ENCODE measurements at places on chromosomes 2 and 18. TPM values are rescaled to one million over a fixed set of nuclear protein-coding genes. Genes with fewer than 3 reads are reported as not detected.

The SRD5A2 gene
- total RNA-seq = 23.3 TPM

The COL3A1 gene
- total RNA-seq = 207 TPM

The UCN gene
- total RNA-seq = 0.25 TPM

DNA sequence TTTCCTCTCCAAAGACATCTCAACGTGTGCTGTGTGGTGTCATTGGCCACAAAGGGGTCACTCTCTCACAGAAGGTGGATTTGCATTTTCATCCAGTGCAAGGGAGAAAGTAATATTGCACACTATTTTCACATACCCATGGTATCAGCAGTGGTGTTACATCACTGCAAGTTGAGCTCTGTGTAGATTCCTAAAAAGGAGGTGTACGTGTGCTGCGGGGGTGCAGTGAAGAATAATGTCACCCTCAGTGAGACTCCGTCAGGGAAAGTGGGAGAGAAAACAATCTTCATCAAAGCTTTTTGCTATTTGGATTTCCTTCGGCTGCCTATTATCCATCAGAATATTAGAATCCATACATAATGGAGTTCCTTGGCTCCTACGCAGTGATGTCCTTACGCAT is 733.8 kb upstream of the FANCL start:
- H3K27ac ChIP-seq = no peak overlapping the region
- H3K4me1 ChIP-seq = no peaks in the 10 kb centered on the region
- no peaks in the 10 kb centered on the region for H3K27me3 ChIP-seq
- DNase-seq = no peak

DNA sequence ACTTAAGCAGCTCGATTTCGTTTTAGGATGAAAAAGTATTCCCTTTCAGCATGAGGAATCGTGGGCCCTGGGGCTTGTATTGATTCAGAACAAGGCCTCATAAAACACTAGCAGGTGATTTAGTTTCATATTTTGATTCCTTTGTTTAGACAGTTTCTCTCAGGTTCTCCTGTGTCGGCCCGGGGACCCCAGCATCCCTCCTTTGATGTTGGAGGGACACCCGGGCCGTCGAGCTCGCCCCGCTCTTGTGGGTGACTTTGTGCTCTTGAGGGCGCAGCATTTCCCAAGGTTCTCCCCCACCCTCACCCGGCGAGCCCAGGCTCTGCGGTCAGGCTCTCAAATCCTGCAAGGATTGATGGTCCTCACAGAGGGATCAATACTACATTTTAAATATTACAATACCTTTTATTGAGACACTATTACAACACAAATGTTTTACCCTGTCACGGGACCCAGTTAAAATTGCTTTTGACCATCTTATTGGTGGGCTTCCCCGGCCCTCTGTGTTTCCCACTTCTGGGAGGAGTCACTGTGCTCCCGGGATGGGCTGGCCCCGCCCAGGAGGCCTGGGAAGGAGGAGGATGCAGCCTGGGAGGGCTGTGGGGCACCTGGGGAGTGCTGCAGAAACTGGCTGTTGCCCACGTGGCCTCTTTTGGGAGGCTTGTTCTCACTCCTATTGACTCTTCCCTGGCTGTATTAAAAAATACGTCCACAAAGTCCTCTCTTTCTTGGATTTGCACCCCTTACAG is 222.6 kb downstream of the INSIG2 start:
- no peak for DNase-seq
- H3K4me3 ChIP-seq = no peak overlapping the region
- H3K36me3 ChIP-seq = no peaks in the 10 kb centered on the region
- H3K27me3 ChIP-seq = peaks cover 3% of the 10 kb centered on the region
- H3K27ac ChIP-seq = no peak overlapping the region

The UGT1A10 gene
- 0.08 TPM for total RNA-seq

DNA sequence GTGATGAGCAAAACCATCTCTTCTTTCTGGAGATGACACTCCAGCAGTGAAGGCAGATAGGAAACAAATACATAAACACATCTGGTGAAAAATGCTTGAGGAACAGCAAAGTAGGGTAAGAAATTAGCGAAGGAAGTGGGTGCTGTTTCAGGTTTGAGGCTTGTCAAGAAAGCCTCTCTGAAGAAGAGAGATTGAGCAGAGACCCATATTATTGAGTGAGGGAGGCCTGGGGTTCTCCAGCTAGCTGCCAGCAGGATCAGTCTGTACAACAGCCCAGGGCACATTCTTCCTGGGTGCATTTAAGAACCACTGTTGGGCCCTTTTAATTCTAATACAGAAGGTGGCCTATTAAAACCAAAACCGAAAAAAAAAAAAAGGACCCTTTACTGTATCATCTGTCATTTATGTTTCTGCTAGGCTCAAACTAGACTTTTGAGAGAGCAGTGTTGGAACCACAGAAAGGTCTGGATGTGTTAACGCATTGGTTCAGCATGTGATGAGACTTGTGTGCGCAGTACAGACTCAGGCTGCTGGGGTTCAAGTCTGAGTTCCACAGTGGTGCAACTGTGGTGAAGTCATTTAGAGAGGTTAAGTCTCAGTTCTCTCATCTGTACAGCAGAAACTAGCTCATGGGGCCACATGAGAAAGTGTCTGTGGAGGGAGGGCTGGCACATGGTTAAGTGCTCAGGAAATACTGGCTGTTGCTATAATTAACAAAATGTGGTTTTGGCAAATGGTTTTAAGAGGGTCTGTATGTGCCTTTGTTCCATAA is 28.9 kb downstream of the MGAT5 start:
- no peaks in the 10 kb centered on the region for H3K27me3 ChIP-seq
- H3K36me3 ChIP-seq = no peaks in the 10 kb centered on the region
- H3K27ac ChIP-seq = no peak overlapping the region

DNA sequence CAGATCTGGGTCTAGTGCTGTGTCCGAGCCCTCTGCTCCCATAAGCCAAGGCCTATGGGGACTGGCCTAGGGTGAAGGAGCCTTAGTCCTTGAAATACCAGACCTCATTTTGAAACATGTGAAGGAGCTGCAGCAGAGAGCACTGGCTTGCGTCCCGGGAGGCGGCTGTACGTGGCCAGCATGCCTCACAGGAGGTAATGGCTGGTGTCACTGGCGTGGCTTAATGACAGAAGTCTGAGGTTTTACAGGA is 72.7 kb upstream of the OTOS start:
- no peak overlapping the region for H3K27ac ChIP-seq
- H3K4me3 ChIP-seq = no peak overlapping the region
- H3K27me3 ChIP-seq = no peaks in the 10 kb centered on the region
- no peak for DNase-seq

DNA sequence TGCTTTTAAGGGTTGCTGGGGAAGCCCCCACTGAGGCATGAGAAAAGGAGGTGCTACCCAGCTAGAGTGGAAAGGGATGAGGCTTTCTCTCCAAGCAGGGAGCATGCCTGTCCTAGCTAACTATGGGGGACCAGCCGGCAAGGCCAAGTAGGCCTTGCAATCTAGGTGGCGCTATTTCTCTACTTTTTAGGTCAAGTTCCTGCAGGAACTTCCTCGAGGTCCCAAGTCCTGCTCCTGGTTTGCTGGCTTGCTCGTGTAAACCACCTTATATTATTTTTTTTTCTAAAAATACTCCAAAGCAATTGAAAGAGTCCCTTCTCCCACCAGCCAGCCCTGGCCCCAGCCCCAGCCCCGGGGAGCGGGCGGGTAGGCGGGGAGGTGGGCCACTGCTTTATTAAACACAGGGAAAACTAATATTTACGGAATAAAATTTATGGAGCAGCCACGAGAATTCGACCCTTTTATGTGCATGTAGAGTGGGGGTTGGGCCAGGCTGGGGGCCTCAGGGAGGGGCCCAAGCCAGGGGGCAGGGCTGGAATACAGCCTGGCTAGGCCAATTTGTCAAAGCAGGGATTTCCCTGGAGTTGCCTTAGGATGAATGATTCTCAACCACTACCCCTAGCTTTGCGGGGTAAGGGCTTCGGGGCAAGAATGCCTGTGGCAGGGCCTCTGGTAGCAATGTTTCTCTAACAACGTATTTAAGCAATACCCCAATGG is 12.8 kb upstream of the IHH start:
- peaks cover 15% of the 10 kb centered on the region for H3K36me3 ChIP-seq
- no peak overlapping the region for H3K27ac ChIP-seq
- H3K27me3 ChIP-seq = no peaks in the 10 kb centered on the region
- no peak overlapping the region for H3K4me3 ChIP-seq
- peaks cover 13% of the 10 kb centered on the region for H3K4me1 ChIP-seq
- DNase-seq = no peak

The TTC32 gene
- 12.0 TPM for total RNA-seq

The RPRM gene
- total RNA-seq = not detected

- no peaks in the 10 kb centered on the region for H3K27me3 ChIP-seq
- DNase-seq = no peak
- H3K4me3 ChIP-seq = no peak overlapping the region
- H3K27ac ChIP-seq = no peak overlapping the region
- no peaks in the 10 kb centered on the region for H3K36me3 ChIP-seq
- no peaks in the 10 kb centered on the region for H3K4me1 ChIP-seq
Observed at GRCh38 chr2:191703079-191703725, 25.3 kb downstream of the NABP1 start.

The POTEI gene
- total RNA-seq = not detected

DNA sequence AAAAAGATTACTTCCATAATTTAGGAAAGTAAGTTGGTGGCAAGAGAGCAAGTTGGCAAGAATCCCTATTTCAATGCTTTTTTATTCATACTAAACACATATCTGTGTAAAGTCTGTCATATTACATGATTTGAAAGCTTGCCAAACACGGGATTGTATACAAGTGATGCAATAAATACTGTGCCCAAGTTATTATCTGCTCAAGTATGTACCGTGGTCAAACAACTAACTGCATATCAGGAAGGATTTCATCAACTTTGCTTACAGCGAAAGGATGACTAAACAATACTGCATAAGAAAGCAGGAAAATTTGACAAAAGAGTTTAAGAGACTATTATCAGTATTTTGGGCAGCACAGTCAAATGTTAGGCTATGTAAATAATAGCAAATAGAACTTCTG is 69.6 kb upstream of the SCN1A start:
- H3K4me1 ChIP-seq = no peaks in the 10 kb centered on the region
- H3K36me3 ChIP-seq = peaks cover 6% of the 10 kb centered on the region
- H3K27ac ChIP-seq = no peak overlapping the region
- no peak for DNase-seq
- H3K4me3 ChIP-seq = no peak overlapping the region

- H3K27ac ChIP-seq = no peak overlapping the region
- no peak for DNase-seq
- H3K4me1 ChIP-seq = peaks cover 2% of the 10 kb centered on the region
- H3K4me3 ChIP-seq = no peak overlapping the region
Observed at GRCh38 chr2:60567919-60568768, 14.7 kb upstream of the BCL11A start.

DNA sequence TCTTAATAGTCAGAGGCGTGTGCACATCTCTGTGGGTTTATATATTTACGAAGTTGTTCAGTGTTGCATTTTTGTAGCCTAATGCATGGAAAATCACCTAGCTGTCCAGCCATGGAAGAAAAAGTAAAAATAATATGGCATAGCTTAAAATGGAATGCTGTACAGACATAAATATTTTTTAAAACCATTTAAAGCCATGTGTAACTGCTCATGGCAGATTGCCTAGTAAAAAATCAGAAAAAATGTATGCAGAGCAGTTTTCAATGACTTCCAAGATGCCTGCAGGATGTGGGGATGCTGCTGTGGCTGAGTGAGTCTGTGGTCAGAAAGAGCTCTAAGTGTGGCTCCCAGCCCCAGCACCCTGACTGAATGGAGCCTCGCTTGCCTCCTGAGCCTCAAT is 64.8 kb upstream of the ALKAL2 start:
- H3K4me3 ChIP-seq = no peak overlapping the region
- no peaks in the 10 kb centered on the region for H3K36me3 ChIP-seq
- H3K27me3 ChIP-seq = no peaks in the 10 kb centered on the region

GRCh38 chr2:210226223-210226622 is 976 bp upstream of the ACADL start:
- H3K27me3 ChIP-seq = no peaks in the 10 kb centered on the region
- H3K36me3 ChIP-seq = no peaks in the 10 kb centered on the region
- no peak overlapping the region for H3K4me3 ChIP-seq
- no peak overlapping the region for H3K27ac ChIP-seq

GRCh38 chr2:10558281-10559030 is 110.3 kb upstream of the ODC1 start:
- no peaks in the 10 kb centered on the region for H3K27me3 ChIP-seq
- H3K27ac ChIP-seq = no peak overlapping the region
- H3K4me1 ChIP-seq = no peaks in the 10 kb centered on the region
- H3K4me3 ChIP-seq = no peak overlapping the region

The LOXHD1 gene
- total RNA-seq = 0.25 TPM

The C2orf92 gene
- total RNA-seq = 3.5 TPM

DNA sequence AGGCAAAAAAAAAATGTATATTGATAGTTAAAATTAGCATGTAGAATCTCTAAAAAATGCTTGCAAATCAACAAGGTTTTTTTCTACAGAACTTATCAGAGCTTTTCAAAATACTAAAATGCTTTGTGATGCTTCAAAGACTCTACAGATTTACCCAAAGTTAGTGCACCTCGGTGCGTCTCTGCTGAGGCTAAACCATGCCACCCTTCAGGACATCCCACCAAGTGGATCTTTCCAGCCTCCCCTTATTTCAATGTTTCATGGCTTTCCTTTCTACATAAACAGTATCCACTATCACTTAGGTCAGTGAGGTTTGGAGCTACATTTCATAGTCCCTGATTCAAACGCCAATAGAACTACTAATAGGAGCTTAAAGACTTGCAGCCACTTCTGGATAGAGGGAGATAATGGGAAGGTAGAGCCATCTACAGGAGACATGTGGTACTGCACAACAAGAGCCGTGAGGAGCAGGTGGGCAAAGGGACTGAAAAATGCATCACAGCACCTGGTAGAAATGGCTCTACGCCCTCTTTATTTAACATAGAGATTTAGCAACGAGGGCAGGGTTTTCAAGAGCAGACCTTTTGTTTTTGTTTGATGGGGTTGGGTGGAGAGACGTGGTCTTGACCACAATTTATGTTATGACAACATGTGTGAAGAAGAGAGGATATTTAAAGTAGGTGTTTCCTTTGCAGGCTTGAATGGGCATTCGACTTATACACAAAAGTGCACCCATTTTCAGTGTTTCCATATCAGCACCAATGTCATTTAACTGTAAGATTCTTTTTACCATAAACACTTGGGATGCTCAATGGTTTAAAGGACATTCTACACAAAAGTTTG is 56.1 kb upstream of the SLC35G4 start:
- no peaks in the 10 kb centered on the region for H3K36me3 ChIP-seq
- no peak overlapping the region for H3K27ac ChIP-seq
- H3K4me1 ChIP-seq = no peaks in the 10 kb centered on the region
- no peak for DNase-seq
- no peaks in the 10 kb centered on the region for H3K27me3 ChIP-seq
